Non-pigmented ciliary epithelial cell (primary cell): ENCODE measurements at places on chromosomes 2 and 18.

DNA sequence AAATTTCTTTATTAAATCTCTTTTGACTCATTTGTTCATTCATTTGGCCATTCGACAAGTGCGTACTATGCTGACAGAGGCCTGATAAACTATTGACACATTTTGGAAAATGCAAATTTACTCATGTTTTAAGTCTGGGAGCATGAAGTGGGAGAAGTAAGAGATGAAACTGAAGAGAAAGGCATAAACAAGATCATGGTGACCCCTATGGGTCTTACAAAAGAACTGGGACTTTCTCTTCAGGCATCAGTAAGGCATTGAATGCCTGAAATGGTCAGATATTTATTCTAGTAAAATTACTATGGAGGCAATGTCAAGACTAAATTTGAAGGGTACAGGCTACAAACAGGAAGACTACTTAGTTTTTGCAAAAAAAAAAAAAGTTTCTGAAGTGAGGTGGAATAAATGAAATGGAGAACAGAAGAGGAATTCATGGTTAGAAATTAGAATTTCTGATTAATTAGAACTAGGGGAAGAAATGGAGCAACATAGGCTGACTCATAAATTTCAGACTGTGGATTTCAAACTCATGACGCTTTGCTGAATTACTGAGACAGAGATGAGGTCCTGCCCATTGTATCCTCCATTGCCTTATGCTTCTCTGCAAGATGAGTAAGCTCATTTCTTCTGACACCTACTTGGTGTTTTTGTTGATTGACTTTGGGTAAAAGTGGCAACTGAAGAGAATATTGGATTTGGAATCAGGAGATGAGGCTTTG, 32.7 kb downstream of the VSNL1 start:
- DNase-seq: no peak

- no peak for DNase-seq
Observed at GRCh38 chr2:164560902-164561301, 60.4 kb downstream of the GRB14 start.

DNA sequence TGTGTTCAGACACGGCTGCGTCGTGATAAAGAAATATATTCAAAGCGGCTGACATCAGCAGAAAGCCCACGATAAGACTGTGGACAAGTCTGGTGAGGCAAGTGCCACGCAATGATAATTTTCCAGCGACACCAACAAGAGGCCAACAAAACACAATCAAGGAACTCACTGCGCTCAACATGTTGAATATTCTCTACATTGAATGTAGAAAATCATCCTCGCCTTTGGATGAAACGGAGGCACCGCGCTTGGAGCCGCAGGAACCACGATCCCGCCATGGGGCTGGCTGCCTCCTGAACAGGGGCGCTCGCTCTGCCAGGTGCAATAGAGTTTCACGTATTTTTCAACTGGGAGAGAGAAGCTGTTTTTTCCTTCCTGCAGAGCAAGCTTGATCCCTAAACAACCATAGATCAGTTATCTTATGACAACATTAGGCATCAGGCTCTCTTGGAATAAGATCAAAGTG, 220.3 kb downstream of the ATAD2B start:
- no peak for DNase-seq

DNA sequence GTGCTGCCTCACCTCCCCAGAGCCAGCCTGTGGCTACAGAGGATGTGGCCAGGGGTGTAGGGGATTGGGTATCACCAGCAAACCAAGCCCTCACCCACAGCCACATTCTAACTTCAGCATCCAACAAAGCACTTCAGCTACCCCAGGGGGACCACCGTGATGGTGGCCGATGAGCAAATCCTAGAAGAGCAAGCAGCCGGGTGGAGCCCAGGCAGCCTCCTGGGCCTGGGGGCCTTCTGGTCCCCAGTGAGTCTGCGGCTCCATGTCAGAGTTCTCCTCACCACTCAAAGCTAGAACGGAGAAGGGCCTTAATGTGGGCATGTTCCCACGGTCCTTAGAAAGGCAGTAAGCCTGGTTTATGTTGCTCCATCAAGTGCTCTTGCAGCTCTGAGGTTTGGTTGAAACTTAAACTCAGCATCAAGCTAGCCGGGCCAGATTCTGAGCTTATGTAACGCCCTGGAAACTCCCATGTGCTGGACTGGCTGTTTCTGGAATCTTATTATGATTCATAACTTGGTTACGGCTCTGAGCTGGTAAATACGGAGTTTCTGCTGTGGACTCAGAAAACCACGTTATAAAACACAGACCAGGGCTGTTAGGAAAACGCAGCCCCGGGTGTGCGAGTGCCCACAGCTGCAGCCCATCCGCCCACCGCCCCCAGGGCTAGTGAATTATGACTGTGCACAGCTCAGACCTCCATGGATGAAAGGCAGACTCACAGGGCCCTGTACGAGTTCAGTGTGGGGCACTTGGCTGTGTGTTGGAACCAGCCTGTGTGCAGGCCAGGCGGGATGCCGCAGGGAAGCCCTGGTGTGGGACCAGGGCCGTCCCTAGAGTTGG, 99.8 kb downstream of the SEPTIN10 start:
- peak; percentile 63 for DNase-seq

DNA sequence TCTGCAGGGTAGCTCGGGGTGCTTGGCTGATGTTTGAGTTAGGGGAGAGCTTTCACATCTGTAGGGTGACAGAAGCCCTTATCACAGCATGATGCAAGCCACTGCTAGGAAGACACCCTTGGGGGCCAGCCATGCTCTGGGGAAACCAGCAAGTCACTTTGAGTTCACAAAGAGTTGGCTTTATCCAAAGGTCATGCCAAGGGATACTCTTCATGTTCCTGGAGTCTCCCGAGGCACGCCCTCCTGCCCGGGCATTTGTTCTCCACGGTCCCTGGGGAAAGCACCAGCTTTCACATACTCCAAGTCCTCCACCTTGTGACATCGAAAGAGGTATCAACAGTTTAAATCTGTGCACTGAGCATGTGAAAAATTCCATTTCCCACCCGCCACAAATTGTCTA, 227.7 kb downstream of the VAPA start:
- DNase-seq: no peak

GRCh38 chr2:151260573-151261230, 961 bp downstream of the RBM43 start:
- DNase-seq: no peak

DNA sequence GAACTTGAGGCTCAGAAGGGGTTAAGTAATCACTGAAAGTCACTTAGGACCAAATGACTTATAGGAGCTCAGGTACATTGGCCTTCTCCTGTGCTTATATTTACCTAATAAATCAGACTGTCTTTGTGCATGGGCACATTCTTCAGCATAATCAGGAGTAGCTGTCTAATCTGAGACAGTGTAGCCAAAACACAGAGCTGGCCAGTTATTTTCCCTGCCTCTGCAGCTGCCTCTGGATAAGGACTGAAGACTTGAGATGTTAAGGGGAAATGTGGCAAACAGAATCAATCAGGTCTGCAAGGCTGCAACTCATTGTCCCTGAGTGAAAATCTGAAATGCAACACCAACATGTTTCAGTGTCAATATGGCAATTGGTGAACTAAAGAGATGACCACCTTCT, 1.5 kb downstream of the FSHR start:
- DNase-seq: no peak

DNA sequence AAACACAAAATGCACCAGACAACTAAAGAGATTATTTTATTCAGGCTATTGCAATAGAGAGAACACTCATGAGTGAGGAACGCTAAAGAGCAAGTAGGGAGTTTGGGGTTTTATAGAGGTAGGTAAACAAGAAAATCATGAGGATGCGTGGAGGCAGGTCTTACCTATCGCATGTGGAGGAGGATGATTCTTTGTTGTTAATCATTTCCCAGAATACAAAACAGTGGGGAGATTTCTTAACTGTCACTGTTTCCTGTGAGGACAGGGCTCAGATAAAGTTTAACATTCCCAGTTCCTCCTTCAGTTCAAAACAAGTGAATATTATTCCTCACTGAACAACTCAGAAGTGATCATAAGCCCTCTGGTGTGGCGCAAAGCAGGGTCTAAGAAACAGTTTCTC, 156.1 kb upstream of the MGAT5 start:
- no peak for DNase-seq

- DNase-seq: no peak
Observed at GRCh38 chr2:70896765-70897202, 38.9 kb upstream of the ATP6V1B1 start.

GRCh38 chr18:5542515-5543035, 1.2 kb downstream of the EPB41L3 start:
- no peak for DNase-seq

DNA sequence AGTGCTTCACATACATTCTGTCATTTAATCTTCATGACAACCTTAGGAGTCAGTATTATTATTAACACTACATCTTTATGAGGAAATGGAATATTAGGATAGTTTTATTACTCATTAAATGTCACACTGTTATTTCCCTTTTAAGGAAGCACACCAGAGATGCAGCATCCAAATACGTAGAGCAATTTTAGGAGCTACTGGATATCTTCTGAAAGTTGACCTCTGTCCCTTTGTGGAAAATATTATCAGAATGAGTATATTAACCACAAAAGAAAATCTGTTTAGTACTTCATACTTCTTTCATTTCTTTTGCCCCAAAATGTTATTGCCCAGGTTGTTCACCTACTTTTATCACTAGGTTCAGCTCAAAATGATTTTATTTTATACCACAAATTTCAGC, 72.9 kb upstream of the APCDD1 start:
- DNase-seq: no peak

DNA sequence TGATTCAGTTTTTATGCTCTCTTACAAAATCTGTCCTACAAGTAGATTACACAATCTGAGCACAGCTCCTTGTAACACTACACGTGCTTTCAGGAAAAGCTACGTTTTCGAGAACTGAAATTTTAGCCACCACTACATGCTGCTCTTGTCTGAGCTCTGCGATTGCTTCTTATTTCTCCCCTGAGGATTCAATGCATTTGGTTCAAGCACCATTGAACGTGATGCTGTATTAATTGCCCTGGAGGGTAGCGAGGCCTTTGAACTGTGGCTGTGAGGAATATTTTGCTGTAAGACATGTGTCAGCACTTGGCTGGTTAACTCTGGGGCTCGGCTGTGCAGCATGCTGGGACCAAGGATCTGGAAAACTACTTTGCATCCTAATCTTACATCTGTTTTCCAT, 405.8 kb downstream of the EPHA4 start:
- DNase-seq: no peak

- no peak for DNase-seq
Observed at GRCh38 chr2:96256611-96257113, 9.1 kb downstream of the TMEM127 start.

GRCh38 chr2:77578354-77578753, 56.2 kb upstream of the LRRTM4 start:
- DNase-seq: no peak

DNA sequence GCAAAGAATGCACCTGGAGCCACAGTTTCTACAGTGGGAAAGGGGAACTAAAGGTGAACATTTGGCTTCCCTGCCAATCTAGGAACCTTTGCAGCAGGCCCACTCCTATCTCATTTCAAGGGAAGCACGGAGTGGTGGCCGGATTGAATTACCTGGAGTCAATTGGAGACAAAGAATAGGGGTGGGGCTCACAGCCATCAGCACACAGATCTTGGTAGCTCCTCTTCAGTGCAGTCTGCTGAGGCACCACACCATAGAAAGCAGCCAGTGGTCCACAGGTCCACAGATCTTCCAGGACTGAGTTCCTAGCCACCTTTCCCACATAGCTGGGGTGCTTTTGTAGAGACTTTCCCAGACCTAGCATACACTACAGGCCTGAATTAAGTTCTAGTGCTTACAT, 43.5 kb upstream of the NXPH2 start:
- DNase-seq: no peak

GRCh38 chr2:187447336-187447735, 716 bp downstream of the CALCRL start:
- DNase-seq: no peak

GRCh38 chr2:169141713-169142352, 72.5 kb downstream of the DHRS9 start:
- DNase-seq: peak; percentile 13

DNA sequence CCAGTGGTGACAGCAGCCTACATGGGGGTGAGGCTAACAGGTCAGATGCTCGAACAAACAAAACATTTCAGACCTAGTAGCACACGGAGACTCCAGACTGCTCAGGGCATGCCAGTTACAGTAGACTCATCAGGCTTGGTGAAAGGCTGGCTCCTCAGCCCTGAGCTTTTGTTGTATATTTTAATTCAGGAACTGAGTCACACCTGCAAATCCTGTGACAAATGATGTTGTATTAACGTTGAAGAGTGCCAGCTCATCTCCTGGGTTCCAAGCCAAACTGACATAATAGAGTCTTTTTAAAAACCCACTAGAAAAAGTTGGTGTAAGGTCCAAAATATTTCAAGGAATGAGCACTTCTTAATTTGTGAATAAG, 65.3 kb downstream of the C1D start:
- DNase-seq: peak; percentile 35

DNA sequence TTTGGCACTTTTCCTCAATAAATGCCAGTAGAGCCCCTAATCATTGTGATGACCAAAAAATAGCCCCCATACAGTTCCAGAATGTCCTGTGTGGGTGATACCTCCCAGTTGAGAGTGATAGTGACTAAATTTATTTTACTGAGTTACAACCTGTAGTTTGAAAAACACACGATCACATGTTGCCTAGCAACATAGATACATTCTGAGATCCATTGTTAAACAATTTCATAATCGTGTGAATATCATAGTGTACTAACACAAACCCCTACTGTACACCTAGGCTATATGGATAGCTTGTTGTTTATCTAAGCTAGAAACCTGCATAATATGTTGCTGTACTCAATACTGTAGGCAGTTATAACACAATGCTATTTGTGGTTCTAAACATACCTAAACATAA, 30.6 kb downstream of the KCMF1 start:
- DNase-seq: no peak

DNA sequence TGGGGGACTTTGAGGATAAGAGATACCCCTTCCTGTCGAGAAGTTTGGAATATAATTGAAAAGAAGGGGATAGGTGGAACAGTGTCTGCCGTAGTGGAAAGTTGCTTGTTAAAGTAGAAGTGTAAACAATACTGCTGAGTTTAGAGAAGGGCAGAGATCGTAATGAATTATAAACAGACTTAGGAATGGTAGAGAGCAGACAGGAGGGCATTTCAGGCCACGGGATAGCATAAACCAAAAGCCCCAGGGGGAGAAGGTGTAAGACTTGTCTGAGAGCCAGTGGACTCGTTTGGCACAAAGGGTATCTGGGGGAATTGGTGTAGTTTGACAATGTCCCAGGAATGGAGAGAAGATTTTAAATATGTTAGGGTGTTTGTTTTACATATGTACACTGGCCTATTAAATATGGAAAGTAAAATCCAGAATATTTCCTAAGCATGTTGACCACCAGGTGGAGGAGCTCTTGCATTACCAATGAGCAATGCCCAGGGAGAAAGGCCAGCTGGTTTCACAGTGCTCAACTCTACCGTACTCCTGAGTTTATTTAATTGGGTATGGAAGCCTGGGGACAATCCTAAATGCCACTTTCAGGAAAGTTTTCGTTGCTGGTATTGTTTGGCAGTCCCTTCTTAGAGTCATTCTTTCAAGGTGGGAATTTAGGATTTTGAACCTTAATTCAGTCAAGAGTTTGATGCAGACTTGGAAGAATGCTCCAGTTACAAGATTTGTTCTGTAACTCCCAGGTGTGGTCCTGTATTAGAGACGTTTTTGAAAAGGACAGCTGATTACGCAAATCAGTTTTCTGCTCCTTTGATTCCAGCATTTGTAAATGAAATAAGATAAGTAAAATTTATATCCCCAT, 7.5 kb downstream of the COPS8 start:
- peak; percentile 47 for DNase-seq

- DNase-seq: no peak
Observed at GRCh38 chr18:9019135-9019534, 83.4 kb upstream of the NDUFV2 start.

- DNase-seq: no peak
Observed at GRCh38 chr2:20143263-20143662, 81.7 kb downstream of the SDC1 start.
